ENCODE measurements at places on chromosomes 16 and 17.

GRCh38 chr17:74493331-74493833 lies 26.9 kb downstream of the CD300A start:
- DNase-seq: peak; percentile 88

DNA sequence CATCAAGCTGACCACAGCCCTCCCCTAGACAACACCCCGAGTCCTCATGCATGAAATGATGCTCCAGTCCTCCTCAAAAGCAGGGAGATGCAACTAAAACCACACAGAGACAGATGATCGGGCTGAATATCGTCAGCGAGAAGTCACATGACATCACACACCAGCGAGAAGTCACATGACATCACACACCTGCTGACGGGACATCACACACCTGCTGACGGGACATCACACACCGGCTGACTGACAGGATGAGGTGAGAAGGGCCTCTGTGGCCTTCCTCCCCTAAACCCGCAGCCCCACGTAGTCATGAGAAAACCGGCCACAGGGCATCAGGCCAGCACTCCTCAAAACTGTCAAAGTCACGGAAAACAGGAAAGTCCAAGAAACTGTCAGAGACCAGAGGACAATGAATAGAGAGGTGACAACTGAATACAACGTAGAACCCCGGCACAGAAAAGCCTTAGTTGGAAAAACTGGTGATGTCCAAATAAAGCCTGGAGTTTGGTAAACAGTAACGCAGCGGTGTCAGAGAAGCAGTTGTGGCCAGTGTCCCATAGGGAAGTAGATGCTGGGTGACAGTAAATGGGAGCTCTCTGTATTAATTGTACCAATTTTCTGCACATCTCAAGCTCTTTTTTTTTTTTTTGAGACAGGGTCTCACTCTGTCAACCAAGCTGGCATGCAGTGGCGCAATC lies 14.3 kb downstream of the LITAF start:
- DNase-seq: no peak

DNA sequence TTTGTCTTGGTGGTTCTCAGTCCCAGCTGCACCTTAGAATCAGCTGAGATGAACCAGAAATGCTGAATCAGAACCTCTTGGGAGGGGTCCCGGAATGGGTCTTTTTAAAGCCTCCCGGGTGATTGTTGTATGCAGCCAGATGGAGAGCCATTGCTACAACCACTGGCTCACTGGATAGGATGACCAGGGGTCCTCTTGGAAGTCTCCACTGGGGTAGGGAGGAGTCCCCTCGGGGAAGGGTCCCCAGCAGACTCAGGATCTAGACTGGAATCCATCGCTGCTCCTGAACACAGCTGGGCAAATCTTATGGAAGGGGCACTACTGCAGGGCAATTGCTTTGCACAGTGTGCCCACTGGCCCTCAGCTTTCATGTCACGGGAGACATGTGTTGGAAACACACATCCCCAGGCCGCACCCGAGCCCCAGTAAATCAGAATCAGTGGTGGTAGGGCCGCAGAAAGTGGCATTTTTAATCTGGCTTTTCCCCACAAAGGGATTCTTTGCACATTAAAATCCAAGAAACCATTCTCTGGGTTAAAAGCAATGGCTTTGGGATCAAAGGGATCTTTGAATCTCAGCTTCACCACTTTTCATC lies 117.3 kb downstream of the IRX5 start:
- DNase-seq: no peak

GRCh38 chr17:74827800-74828199 lies 31.9 kb downstream of the GRIN2C start:
- DNase-seq: no peak

DNA sequence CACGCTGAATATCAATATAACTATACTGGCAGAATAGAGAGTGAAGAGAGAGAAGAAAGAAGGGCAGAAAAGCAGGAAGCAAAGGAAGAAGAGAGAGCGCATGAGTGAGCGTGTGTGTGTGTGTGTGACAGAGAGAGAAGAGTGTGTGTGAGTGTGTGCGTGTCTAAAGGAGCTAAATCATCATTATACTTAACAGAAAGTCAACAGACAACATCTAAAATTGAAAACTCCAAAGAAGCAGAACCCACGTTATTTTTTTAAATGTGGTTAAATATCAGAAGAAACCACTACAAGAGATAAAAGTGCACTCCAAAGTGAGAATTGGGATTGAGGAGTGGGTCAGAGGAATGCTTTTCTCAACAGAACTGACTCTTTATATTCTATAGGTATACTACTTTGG lies 77.2 kb downstream of the BRIP1 start:
- no peak for DNase-seq

DNA sequence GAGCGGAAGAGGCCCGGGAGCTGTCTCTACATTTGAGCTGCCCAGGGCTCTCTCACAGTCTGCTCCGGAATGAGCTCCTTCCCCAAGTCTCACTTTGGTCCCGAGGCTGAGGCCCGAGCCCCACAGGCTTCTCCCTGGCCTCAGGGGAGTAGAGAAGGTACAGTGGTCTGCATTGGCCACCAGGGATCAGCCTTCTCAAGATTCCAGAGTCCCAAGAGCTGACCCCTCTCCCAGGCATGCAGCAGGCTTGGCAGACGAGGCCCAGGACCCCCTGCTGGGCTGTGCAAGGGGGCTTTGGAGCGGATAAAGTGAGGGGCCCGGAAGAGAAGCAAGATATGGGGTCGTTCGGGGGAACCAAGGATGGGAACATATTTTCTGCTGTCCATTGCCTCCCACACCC lies 3.1 kb downstream of the PRSS27 start:
- DNase-seq: no peak

GRCh38 chr17:50268743-50269275 lies 5.5 kb upstream of the TMEM92 start:
- DNase-seq: no peak

GRCh38 chr17:78658281-78658785 lies 81.1 kb upstream of the DNAH17 start:
- DNase-seq: no peak

GRCh38 chr16:14400285-14400977 lies 229.6 kb downstream of the PARN start:
- DNase-seq: no peak

DNA sequence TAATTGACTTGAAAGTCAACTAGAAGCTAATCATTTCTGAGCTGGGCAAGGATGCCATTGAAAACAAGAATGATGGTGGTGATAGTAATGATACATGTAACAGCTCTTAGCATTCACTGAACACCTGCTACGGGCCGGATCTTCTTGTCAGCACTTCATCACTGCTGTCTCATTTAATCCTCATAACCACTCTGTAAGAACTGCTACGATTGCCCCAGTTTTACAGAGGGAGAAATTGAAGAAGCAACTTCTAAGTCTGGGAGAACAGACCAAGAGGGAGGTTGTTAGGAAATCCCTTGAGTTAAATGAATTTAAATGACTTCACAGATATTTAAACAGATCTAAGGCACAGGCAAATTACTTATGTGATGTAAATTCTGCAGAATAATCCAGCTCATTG lies 7.0 kb upstream of the GAN start:
- DNase-seq: no peak

DNA sequence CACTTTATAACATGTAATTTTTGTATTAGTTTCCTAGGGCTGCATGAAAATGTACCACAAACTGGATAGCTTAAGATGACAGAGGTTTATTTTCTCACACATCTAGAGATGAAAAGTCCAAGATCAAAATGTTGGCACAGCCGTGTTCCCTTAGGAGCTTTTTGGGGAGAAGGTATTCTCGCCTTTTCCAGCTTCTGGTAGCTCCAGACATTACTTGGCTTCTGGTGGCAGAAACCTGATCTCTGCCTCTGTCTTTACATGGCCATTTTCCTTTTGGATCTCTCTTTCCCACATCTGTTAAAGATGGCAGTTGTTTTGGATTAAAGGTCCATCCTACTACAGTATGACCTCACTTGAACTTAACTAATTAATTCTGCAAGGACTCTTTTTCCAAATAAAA lies 885.7 kb upstream of the CDH8 start:
- DNase-seq: no peak

DNA sequence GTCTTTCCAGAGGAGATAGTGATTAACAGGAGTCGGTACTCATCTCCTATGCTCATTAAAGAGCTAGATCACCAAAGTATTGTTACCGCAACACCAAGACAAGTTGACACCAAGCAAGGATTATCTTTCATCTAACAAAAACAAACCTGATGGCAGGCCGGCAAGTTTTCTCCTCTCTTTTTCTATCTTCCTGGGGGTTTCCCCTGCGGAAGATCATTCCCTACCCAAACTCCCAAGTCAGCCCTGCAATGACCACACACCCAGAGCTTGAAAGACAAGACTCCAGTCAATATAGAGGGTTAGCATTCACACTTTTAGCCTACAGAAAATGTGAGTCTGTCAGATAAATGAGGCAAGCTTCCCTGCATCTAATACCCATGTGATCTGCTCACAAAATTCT lies 312.1 kb downstream of the SOX9 start:
- DNase-seq: no peak

- DNase-seq: no peak
Measured at GRCh38 chr17:50191359-50192143, 9.9 kb downstream of the COL1A1 start.

- no peak for DNase-seq
Measured at GRCh38 chr16:3548445-3548844, 28.8 kb downstream of the NLRC3 start.

GRCh38 chr17:48129981-48130380 lies 22.4 kb downstream of the SNX11 start:
- DNase-seq: no peak

DNA sequence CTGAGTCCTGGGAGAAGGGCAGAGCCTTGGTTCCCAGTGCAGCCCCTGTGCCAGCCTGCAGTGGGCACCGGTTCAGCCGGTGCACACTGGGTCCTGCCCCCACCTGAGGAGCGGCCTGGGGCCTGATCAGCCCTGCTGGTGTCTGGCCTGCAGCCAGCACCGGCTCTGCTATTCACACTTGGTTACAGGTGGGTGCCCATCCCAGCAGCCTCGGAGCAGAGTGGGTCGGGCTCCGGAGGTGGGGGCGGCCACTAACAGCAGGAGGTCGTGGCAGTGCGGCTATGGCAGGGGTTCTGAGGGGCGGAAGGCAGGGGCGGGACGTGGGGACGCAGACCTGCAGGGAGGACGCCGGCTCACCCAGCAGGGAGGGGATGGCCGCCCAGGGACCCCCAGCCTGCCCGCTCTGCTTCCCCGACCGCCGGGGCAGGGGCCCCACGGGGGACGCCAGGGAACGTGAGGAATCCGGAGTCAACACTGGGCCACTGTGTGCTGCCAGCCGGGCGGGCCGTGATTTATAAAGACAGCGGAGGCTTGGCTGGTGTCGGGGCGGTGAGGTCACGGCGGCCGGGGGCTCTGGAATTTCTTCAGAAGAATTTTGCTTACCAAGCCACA lies 20.3 kb downstream of the METRNL start:
- DNase-seq: no peak

GRCh38 chr17:19551591-19552148 lies 18.0 kb downstream of the SLC47A1 start:
- no peak for DNase-seq

DNA sequence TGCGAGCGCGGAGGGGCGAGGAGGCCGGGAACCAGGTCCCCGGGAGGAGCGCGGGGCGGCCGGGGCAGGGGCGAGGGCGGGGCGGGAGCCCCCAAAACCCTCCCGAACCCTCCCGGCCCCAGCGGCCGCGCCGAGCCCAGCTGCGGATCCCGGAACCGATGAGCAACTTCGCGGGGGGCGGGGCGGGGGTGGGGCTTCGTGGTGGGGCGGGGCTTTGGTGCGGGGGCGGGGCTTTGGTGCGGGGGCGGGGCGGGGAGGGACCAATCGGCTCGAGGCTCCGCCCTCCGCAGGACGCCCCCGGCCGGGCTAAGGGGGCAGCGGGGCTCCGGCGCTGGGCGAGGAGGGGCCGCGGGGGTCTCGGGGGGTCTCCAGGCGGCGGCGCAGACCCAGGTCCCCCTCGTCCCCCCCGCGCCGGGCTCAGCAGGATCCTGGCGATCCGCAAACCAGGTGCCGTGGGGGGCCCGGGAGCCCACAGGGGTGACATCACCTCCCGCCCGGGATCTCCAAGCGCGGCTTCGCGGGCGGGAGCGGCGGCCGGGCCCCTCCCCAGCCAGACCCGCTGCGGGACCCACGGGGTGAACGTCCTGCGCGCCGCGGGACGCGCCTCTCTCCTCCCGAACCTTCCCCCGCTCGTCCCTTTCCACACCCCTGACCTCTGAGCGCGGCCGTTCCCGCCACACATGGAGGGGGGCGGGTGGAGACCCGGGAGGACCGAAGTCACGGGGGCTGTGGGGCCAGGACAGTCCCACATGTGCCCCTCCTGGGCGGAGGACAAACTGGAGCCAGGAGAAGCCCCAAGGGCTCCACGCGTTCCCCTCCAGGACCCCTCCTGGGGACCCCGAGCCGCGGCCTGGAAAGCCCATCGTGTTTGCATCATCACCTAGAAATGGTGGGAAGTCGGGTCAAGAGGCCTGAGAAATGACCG lies at the start of gene ABR:
TSS of gene ABR (minus strand) at position 164 of the 925 bp plus-strand sequence. CDS start 254 bp downstream, outside the sequence.
- DNase-seq: no peak
